HL-60 (cell line): ENCODE measurements at places on chromosomes 6 and 20.

DNA sequence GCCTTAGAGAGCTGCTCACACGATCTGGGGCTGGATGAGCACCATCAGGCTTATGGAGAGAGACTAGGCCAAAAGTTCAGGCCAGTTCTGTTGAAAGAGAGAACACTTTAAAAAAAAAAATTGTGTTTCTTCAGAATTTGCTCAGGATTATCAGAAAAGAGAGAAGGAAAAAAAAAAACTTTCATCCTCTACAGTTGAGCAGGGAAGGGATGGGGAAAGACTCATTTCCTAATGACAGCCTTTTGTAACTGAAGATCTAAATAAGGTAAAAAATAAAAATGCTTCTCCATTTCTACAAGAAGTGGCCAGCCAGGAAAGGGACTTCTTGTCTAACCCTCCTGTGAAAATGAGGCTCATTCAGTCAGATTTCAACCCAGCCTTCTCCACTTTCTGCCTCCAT is 134.8 kb downstream of the LY86 start:
- no peak for DNase-seq

DNA sequence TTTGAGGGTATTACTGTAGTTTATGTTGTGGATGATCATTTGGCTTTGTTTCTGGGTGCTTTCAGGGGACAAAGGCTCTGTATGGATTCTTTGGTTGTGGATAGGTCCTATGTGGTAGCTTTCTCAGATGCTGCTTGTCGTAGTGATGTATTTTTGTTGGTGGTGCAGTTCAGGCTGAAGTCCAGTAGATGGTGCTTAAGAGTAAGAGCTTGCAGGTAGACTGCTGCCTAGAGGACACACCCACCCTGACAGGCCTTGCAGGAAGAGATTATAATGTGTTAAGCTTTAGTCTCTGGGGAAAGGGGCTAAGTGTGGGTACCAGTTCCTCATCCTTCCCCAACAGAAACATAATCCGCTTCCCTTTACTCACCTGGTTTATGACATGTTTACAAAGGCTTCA is 62.6 kb upstream of the ADGRB3 start:
- peak; percentile 28 for DNase-seq

DNA sequence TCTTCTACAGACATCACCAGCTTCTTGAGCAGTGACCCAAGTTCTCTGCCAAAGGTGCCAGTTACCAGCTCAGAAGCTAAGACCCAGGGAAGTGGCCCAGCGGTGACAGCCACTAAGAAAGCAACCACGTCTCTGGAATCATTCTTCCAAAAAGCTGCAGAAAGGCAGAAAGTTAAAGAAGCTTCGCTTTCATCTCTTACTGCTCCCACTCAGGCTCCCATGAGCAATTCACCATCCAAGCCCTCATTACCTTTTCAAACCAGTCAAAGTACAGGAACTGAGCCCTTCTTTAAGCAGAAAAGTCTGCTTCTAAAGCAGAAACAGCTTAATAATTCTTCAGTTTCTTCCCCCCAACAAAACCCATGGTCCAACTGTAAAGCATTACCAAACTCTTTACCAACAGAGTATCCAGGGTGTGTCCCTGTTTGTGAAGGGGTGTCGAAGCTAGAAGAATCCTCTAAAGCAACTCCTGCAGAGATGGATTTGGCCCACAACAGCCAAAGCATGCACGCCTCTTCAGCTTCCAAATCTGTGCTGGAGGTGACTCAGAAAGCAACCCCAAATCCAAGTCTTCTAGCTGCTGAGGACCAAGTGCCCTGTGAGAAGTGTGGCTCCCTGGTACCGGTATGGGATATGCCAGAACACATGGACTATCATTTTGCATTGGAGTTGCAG is 15.2 kb downstream of the GTPBP2 start:
- DNase-seq = no peak

DNA sequence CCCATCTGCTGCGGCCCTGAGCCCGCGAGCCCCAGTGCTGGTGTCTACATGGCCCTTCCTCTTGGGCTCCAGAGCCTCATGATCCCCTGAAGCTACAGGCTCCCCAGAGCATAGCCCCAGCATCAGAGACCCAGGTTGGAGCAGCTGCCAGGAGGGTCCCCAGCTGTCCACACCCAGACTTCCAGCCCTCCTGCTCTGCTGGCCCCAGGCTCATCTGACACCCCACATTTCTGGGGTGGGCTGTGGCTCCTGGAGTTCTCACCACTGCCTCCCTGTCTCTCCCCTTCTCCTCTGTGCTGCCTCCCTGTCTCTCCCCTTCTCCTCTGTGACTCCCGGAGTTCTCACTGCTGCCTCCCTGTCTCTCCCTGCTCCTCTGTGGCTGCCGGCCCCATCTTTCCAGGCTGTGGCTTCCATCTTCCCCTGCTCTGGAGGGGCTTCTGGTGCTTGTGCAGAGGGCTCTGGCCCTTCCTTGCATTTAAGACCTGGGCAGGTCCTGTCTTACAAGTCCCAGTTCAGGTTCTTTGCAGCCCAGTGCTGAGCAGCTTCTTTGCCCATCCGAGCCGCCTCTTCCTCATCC is 108.1 kb downstream of the ERMARD start:
- no peak for DNase-seq
